ENCODE measurements at places on chromosomes 5 and 9.

- no peak for DNase-seq
Observed at GRCh38 chr9:1267581-1267980, 217.4 kb downstream of the DMRT2 start.

DNA sequence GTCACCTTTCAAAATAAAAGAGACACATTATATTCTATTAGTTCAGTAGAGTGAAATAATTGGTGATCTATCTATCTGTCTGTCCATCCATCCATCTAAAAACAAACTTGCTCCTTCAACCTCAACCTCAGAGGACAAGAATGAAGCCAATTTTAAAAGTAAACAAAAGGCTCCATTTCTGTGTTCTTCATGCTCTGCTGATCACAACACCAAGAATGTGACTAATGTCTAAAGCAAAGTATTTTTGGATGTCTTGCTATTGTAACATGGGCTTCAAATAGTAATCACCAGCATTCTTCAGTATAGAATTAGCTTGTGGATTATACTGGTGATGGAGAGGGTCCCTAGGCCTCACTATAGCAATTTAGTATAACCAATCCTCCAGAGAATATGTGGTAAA is 1304.4 kb downstream of the MAT2B start:
- DNase-seq, result no peak

DNA sequence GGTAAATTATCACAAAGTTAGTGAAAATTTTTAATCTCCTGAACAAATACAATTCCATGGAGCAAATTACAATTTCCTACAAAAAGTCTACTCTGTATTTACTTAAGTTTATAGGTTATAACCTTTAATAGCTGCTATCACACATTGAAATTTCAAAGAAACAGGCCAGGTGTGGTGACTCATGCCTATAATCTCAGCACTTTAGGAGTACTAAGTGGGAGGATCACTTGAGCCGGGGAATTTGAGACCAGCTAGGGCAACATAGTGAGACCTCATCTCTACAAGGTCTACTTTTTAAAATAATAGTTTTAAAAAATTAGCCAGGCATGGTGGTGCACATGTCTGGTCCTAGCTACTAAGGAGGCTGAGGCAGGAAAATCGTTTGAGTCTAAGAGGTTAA is 50.3 kb downstream of the HINT1 start:
- DNase-seq, result no peak

GRCh38 chr9:124696101-124696500 is 75.0 kb downstream of the NR6A1 start:
- no peak for DNase-seq

- no peak for DNase-seq
Observed at GRCh38 chr5:50963971-50964745, 297.7 kb downstream of the PARP8 start.

DNA sequence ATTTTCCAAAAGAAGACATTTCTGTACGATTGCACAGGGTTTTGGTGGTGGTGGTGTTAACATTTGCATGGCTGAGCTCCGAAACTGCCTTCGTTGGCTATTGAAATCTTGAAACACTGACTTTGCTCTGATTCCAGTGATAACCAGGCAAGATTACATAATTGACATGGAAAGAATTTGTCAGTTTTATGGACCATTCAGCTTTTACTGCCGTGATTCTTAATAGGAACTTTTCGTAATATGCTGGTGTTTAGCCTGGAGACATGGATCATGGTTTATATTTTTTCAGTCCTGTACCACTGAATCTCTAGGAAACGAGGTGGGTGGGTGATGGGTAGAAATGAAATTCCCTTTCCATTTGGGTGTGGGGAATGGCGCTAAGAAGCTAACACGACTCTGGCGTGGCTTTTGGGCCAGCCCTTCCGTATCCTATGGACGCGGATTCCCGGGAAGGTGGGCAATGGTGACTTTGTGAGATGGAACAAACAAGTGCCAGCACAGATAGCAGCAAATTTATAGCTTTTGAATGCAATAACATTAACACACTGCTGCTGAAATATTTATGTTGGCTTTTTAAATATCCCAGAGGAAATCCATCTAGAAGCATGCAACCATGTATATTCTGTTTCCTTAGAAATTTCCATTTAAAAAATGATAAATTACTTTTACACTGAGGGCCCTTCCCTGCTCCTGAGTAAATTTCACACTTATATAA is 36.8 kb downstream of the LIX1 start:
- no peak for DNase-seq
